ENCODE measurements at places on chromosomes 7 and 10.

- no peak for DNase-seq
These were observed 3.0 kb downstream of the CHPF2 start for GRCh38 chr7:151235091-151235787.

DNA sequence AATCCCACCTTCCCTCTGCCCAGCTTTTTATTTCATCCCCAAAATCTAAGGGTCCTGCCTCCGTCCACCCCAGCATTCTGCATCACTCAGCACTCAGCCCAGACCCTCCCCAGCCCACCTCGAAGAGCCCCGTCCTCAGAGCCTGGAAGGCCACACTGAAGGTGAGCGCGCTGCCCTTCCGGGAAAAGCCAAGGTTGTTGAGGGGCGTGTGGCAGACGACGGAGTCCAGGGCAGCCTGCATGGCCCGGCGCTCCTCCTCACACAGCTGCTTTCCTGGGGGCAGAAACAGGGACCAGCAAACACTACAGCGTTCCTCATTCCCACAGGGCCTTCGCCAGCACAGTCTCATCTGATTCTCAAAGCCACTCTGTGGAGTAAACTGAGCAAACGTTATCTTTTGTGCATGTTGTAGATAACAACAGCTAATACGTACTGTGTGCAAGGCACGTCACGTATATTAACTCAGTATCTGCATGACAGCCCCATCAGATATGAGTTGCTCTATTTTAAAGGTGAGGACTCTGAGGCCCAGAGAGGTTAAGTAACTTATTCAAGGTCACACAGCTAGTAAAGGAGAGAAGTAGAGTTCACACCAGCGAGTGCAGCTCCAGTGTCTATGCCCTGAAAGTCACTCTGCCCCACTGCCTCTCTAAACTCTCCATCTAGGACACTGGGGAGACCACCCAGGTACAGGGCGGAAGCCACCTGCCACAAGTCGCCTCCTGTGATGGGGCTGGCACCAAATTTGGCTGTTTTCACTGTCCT is 2.8 kb downstream of the TRAPPC14 start:
- no peak for DNase-seq

- DNase-seq = peak; percentile 75
These were observed 29.7 kb upstream of the GTF2I start for GRCh38 chr7:74627661-74628411.

- no peak for DNase-seq
These were observed 174.4 kb downstream of the CTNNA3 start for GRCh38 chr10:67521546-67521945.

GRCh38 chr10:62917475-62918238 is 101.5 kb upstream of the EGR2 start:
- DNase-seq = no peak

DNA sequence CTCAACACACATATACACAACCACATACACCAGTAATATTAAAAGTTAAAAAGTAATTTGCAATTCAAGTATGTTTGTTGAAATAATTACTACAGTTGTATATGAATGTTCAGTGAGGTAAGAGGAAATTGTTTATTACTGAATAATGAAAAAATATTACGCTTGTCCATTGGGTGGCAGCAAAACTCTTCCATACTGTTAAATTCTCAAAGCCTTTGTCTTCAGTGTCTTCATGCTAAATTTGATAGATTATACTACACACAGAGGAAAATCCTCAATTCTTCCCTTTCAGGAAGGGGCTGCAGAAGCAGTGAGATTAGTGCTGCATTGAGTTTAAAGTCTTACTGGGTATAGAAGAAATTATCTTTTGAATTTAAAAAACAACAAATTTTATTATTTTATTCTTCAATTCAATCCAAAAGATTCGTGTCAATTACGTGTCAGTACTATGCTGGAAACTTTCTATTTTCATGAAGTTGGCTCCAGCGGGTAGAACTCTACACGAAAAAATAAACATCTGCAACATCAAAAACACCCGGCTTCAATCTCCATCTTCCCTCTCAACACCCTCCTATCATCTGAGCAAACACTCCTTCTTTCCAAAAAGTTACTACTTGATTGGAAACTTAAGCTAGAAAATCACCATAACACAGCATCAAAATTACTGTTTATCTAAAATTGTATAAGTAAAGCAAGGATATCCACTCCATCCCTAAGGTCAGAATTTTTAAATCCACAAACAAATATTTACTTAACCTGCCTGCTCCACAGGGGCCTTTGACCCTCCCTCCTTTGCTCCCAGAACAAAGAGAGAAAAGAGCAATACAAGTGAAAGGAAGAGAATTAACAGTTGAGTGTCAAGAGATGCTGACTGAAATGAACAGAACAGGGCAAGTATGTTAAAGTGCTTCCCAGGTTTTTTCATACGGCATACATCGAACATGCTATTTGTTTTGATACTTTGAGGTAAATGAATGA is 37.0 kb upstream of the TES start:
- DNase-seq = peak; percentile 36

Measured in NCI-H2107 (cell line).